Panc1 (cell line): ENCODE measurements at places on chromosomes 1 and 21. TPM values are rescaled to one million over a fixed set of nuclear protein-coding genes. Genes with fewer than 3 reads are reported as not detected.

The HAO2 gene
- total RNA-seq: not detected

DNA sequence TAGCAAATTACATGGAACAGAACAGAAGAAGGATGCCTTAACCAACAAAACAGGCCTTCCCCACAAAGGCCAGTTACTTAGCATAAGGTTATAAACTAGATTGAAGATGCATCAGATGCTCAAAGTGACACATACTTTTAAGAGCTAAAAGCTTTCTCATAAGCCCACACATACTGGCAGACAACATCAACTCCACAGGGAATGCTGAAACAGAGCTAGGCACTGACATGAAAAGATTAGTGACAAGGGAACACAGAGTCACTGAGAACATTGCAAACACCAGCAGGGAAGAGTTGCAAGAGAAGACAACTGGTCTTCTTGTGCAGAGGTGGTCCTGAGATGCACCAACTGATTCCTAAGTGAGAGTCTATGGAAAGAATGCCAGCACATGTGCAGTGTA is 6.9 kb downstream of the TTC13 start:
- H3K27ac ChIP-seq: no peak overlapping the region
- no peak overlapping the region for H3K4me3 ChIP-seq
- no peaks in the 10 kb centered on the region for H3K36me3 ChIP-seq
- no peaks in the 10 kb centered on the region; the same call in 1 of the 2 replicates for H3K4me1 ChIP-seq
- no peak for DNase-seq

DNA sequence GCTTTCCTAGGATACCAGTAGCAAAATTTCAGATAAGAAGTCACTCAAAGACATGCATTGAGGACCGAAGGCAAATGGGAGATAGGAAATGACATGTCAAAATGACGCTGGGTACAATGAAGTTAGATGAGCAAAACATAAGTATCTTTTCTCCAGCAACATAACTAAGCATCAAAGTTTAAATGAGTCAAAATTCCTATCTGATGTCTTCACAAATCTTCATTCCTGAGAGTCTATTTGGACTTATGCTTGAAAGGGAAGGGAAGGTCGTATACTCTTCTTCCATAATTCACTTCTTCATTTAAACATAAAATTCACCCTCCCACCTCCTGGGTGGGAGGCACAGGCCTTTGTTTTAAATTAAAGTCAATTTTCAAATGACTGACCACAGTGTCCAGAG is 4.1 kb upstream of the TMEM81 start:
- no peak overlapping the region for H3K27ac ChIP-seq
- DNase-seq: no peak
- H3K4me1 ChIP-seq: no peaks in the 10 kb centered on the region
- H3K27me3 ChIP-seq: no peaks in the 10 kb centered on the region

GRCh38 chr1:45673956-45674355 is 12.4 kb downstream of the GPBP1L1 start:
- H3K4me3 ChIP-seq: no peak overlapping the region
- H3K4me1 ChIP-seq: peaks cover 15% of the 10 kb centered on the region
- no peak overlapping the region for H3K27ac ChIP-seq
- no peaks in the 10 kb centered on the region for H3K27me3 ChIP-seq

DNA sequence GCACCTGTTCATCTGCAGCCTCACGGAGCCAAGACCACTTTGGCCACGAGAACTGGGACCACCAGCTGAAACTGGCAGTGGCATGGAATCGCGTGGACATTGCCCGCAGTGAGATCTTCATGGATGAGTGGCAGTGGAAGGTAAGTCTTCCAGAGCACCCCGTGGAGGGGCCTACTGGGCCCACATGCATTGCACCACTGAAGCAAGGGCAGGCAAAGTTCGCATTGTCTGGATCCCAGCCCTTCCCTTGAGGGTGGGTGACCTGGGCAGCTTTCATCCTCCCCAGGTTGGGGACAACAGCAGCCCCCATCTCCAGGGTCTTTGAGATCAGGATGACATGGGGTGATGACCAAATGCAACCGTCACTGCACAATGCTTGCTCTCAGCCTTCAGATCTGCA is 37.5 kb downstream of the TRPM2 start:
- DNase-seq: no peak
- H3K4me3 ChIP-seq: no peak overlapping the region

DNA sequence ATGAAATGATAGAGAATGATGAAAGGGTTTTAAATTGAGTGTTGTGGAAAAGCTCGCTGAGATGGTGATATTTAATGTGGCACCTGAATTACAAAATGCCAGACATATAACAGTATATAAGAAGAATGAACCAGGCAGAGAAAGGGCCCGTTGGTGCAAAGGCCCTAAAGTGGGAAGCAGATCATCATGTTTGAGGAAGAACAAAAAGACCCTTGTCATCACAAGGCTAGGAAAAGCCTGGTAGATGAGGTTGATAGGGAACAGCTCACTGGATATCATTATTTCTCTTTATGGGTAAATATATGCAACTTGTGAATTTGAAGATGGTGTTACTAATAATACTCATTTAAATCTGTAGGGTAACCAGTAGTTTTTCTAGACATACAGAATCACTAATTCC is 11.0 kb downstream of the RAP1A start:
- H3K4me3 ChIP-seq: no peak overlapping the region
- no peak overlapping the region for H3K27ac ChIP-seq
- no peaks in the 10 kb centered on the region for H3K27me3 ChIP-seq
- H3K36me3 ChIP-seq: no peaks in the 10 kb centered on the region; the same call in 1 of the 2 replicates

The SELP gene
- total RNA-seq: not detected

The MOB3C gene
- 10.5 TPM for total RNA-seq

- H3K4me3 ChIP-seq: no peak overlapping the region
- DNase-seq: no peak
- H3K36me3 ChIP-seq: peaks cover 4% of the 10 kb centered on the region; the same call in 1 of the 2 replicates
- no peaks in the 10 kb centered on the region for H3K4me1 ChIP-seq
- H3K27me3 ChIP-seq: no peaks in the 10 kb centered on the region
Measured at GRCh38 chr1:37878071-37878470, 18.7 kb upstream of the MTF1 start.

- no peak for DNase-seq
- H3K4me3 ChIP-seq: no peak overlapping the region
- no peaks in the 10 kb centered on the region for H3K4me1 ChIP-seq
- H3K27ac ChIP-seq: no peak overlapping the region
- no peaks in the 10 kb centered on the region for H3K27me3 ChIP-seq
Measured at GRCh38 chr1:101194746-101195145, 42.1 kb upstream of the S1PR1 start.

DNA sequence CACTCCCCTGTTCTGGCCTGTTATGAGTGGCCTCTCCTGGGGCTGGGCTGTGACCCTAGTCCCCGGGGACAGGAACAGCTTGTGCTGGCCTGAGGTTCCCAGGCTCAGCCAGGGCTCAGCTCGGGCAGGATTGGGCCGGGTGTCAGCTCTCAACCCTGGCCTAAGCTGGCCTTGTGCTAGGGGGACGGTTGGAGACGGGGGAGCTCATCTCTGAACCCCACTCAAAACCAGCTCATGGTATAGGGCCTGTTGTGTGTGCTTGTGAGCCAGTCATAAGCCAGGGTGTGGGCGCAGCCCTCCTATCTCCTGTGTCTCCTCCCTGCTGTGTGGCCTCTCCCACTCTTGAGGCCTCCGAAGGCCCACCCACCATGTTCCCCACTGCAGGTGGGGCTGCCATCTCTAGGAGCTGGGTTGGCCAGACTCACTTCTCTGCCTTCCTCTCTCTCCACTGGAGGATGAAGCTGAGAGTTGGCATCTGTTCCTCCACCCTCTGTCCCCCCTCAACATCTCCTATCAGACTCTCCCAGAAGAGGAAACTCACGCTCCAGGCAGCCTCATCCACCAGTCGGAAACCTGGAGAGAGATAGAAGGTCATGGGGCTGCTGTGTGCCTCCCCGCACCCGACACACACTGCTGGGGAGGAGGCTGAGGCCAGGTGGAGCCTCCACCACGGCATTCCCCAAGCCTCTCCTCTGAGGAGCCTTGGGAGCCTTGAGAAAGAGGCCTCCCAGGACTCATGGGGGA is 1.4 kb downstream of the PEAR1 start:
- no peaks in the 10 kb centered on the region for H3K36me3 ChIP-seq
- DNase-seq: no peak
- peaks cover 60% of the 10 kb centered on the region for H3K4me1 ChIP-seq
- peak overlapping the region; percentile 52 for H3K4me3 ChIP-seq
- H3K27me3 ChIP-seq: no peaks in the 10 kb centered on the region

DNA sequence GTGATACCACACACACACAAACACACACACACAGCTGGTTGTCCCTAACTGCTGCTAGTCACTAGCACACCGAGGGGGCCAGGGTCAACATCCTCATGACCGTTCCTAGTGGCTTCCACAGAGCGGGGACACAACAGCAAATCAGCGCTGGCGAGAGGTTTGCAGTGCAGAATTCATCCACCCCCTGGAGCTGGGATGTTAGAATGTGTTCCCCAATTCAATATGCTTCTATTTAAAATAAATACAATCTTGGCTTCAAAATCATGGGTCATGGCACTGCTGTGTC is 16.2 kb upstream of the C2CD2 start:
- H3K4me1 ChIP-seq: no peaks in the 10 kb centered on the region
- no peaks in the 10 kb centered on the region for H3K36me3 ChIP-seq
- no peak overlapping the region for H3K4me3 ChIP-seq
- no peaks in the 10 kb centered on the region for H3K27me3 ChIP-seq

DNA sequence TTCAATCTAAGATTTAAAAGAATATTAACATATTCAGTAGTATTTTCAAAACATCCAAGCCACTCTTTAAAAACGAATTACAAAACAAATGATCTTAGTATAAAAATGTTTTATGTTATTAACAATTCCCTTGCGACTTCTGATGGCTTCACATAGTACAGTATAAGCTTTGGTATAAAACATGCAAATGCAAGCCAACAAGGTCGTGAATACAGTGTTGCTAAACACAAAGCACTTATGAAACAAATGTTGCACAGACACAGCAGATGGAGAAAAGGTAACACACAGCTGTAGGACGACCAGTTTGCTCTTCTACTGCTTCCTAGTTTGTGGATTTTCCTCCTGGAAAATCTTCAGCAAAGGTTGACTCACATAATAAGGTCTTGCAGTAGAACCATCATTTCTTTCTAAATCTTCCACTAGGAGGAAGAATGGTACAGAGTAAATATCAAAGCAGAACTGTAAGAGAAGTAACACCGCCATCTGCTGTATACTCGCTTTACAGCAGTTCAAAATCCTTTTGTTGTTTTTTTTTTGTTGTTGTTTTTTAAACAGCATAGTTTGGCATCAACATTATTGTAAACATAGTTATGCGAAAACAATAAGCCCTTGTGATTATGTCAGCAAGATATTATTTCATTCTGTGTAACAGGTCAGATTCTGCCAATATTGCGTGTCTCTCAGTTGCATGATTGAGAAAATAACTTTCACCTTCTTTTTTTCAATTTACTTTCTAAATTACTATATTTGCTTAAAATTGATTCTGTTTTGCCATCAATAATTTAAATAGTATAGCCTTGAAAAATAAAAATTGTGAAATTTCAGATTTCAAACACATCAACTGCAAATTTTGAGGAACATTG is 69.5 kb downstream of the LHX8 start:
- no peaks in the 10 kb centered on the region for H3K4me1 ChIP-seq
- H3K4me3 ChIP-seq: no peak overlapping the region
- no peaks in the 10 kb centered on the region for H3K27me3 ChIP-seq

The LAMC2 gene
- 8.3 TPM for total RNA-seq

DNA sequence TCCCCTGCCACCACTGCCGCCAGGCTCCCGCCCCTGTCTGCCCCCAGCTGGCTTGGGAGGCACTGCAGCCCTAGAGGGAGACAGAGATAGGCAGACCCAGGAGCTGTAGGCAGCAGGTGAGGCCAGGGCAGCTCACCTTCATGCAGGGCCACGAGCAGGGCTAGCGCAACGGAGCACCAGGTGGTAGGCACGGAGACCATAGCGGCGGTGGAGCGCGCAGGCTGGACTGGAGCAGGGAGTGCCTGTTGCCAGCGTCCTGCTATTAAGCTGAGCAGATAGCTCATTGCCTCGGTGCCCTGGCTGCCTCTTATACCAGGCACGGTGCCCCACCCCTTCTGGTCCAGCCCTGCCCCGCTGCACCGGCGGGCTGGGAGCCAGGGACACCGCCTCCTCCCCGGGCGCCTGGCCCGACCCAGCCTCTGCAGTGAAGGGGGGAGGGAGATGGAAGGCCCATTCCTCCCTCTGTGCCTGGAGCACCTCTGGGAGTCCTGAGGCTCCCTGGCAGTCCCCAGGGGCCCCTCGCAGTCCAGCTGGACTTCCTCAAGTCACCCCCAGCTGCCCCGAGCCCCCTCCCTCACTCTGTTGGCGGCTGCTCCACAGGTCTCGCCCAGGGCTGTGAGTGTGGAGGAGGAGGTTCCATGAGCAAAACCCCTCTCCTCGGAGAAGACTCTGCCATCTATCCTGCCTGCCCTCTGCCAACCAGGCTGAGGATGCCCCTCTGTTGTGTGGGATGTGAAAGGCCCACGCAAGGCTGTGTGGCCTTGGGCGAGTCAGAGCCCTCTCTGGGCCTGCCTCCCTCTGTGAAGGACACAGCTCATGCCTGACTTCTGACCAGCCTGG is at the start of gene EDN2:
Gene EDN2 (minus strand): TSS at position 282 of the 840 bp plus-strand sequence. CDS start 82 bp downstream, at position 200.
- no peak within 1 kb of the TSS for H3K27ac ChIP-seq
- no peak within 1 kb of the TSS for H3K4me3 ChIP-seq
- DNase-seq: no peak

DNA sequence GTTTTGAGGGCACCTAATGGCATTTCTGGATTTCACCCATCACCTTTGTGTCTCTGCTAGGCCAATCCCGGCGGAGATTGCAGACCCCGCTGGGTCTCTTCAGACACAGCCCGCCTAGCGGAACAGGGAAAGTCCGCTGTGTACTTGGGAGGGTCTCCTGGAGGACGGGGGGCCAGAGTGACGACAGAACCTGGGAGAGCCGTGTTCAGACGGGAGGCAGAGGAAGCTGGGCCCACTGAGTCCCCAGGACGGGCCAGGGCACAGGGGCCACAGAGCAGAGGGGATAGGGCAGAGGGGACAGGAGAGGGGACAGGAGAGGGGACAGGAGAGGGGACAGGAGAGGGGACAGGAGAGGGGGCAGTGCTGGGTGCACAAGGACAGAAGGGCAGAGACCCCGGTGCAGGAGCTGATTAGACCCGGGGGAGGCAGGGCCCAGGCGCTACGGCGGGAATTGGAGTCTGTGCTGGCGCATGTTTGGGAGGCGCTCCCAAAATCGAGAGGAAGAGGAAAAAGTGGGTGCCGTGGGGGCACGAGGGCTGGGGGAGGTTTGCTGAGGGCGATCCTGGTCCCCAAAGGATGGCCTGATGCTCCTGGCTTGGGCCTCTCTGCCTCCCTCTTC is 12.7 kb downstream of the TRPM2 start:
- H3K27me3 ChIP-seq: no peaks in the 10 kb centered on the region
- H3K4me1 ChIP-seq: no peaks in the 10 kb centered on the region
- H3K27ac ChIP-seq: no peak overlapping the region
- no peaks in the 10 kb centered on the region for H3K36me3 ChIP-seq
